ENCODE measurements at places on chromosomes 3 and 15. TPM values are rescaled to one million over a fixed set of nuclear protein-coding genes. Genes with fewer than 3 reads are reported as not detected.

- H3K27me3 ChIP-seq = no peaks in the 10 kb centered on the region
- H3K4me3 ChIP-seq = no peak overlapping the region
- DNase-seq = no peak
- H3K36me3 ChIP-seq = no peaks in the 10 kb centered on the region
Observed at GRCh38 chr15:89226359-89227221, 5.2 kb upstream of the RLBP1 start.

GRCh38 chr15:48332642-48333034, 1.4 kb downstream of the DUT start:
- H3K36me3 ChIP-seq = peaks cover 20% of the 10 kb centered on the region
- no peaks in the 10 kb centered on the region for H3K27me3 ChIP-seq
- peak overlapping the region; percentile 90 for H3K4me3 ChIP-seq
- H3K4me1 ChIP-seq = peaks cover 20% of the 10 kb centered on the region
- peak; percentile 27 for DNase-seq

GRCh38 chr15:98860281-98861041, 147.1 kb downstream of the PGPEP1L start:
- H3K27me3 ChIP-seq = no peaks in the 10 kb centered on the region
- peak overlapping the region; percentile 55 for H3K27ac ChIP-seq
- DNase-seq = no peak
- H3K4me1 ChIP-seq = peaks cover 91% of the 10 kb centered on the region

DNA sequence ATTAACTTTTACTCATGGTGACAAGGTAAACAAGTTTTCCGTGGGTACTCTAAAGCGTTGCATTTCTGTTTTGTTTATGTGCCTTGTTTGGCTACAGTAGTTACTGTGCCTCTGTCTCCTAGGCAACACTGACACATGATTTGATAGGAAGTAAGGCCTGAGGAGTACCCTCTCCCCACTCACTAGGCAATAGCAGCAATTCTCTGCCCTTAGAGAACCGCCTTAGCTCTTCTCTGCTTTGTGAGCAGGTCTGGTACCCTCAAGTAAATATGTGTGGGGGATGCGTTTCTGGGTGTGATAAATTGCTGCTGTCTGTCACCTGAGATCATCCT, at the start of gene IL5RA:
Gene IL5RA, minus strand, starts transcription at position 76 of the 332 bp plus-strand sequence. CDS start 5,390 bp downstream, outside the sequence.
- no peak within 1 kb of the TSS for H3K4me3 ChIP-seq
- peak within 1 kb of the TSS; percentile 65 for H3K27ac ChIP-seq
- DNase-seq = peak; percentile 61
- no peaks in the 10 kb centered on the region for H3K27me3 ChIP-seq
- no peaks in the 10 kb centered on the region for H3K36me3 ChIP-seq

- no peaks in the 10 kb centered on the region for H3K36me3 ChIP-seq
- H3K4me3 ChIP-seq = no peak overlapping the region
- peaks cover 3% of the 10 kb centered on the region for H3K4me1 ChIP-seq
- H3K27me3 ChIP-seq = no peaks in the 10 kb centered on the region
- H3K27ac ChIP-seq = no peak overlapping the region
Observed at GRCh38 chr3:38960953-38961622, 90.7 kb downstream of the SCN11A start.

- H3K4me3 ChIP-seq = no peak overlapping the region
- no peaks in the 10 kb centered on the region for H3K36me3 ChIP-seq
- H3K27me3 ChIP-seq = no peaks in the 10 kb centered on the region
- no peaks in the 10 kb centered on the region for H3K4me1 ChIP-seq
- DNase-seq = no peak
Observed at GRCh38 chr15:67185621-67186225, 68.7 kb downstream of the AAGAB start.

GRCh38 chr3:57160076-57160764, 4.9 kb downstream of the IL17RD start:
- DNase-seq = peak; percentile 74
- H3K27ac ChIP-seq = peak overlapping the region; percentile 95
- H3K27me3 ChIP-seq = peaks cover 9% of the 10 kb centered on the region
- peak overlapping the region; percentile 40 for H3K4me3 ChIP-seq
- H3K36me3 ChIP-seq = no peaks in the 10 kb centered on the region

DNA sequence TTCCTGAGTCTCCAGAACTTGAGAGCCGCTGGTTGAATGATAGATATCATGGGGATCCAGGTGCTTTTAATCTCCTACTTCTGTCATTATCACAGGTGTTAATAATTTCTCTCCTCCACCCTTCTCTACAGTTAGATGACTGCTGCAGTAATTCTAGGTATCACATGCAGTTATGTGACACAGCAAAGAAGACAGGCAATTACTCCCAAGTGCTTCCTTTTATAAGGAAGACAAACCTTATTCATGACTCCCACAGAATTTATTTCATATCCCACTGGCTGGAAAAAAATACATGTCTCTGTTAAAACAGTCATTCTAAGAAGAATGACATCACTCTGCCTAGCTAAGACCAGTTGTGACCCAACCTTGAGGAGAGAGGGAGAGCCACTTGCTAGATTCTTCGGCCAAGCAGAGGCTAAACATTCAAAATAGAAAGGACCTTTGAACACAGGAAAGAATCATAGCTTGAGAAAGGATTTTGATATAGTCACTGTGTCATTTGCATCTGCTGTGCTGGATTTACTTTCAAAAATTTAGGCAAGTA, 500.6 kb downstream of the SI start:
- no peak for DNase-seq

GRCh38 chr3:79178471-79179180, 589.2 kb downstream of the ROBO1 start:
- peaks cover 13% of the 10 kb centered on the region for H3K4me1 ChIP-seq
- no peak for DNase-seq
- no peaks in the 10 kb centered on the region for H3K27me3 ChIP-seq
- H3K27ac ChIP-seq = no peak overlapping the region
- no peaks in the 10 kb centered on the region for H3K36me3 ChIP-seq

DNA sequence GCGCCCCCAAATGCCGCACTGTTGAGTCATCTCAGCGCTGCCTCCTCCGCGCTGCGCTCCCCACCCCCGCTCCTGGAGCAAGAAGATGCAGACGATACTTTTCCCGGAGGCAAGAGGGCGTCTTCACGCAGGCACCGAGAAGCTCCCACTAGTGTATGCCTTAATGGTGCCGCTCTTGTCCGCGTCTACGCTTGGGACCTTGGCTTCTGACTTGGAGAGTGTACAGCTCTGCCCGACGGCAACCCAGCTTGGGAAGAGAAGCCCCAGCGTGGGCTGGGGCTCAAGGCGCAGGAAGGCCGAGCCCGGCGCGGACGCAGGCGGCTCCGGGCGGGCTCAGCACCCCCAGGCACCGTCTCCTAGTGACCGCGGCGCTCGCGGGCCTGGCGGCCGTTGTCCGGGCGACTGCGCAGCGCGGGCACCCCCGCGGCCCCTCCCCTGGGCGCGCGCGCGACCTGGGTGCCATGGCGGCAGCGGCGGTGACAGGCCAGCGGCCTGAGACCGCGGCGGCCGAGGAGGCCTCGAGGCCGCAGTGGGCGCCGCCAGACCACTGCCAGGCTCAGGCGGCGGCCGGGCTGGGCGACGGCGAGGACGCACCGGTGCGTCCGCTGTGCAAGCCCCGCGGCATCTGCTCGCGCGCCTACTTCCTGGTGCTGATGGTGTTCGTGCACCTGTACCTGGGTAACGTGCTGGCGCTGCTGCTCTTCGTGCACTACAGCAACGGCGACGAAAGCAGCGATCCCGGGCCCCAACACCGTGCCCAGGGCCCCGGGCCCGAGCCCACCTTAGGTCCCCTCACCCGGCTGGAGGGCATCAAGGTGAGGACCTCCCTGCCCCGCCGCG, at the start of gene P4HTM:
Gene P4HTM, plus strand, starts transcription at position 446 of the 840 bp plus-strand sequence. Its CDS starts 16 bp downstream, at position 462.
- H3K27ac ChIP-seq = peak within 1 kb of the TSS; percentile 86
- H3K27me3 ChIP-seq = no peaks in the 10 kb centered on the region
- DNase-seq = peak; percentile 92

DNA sequence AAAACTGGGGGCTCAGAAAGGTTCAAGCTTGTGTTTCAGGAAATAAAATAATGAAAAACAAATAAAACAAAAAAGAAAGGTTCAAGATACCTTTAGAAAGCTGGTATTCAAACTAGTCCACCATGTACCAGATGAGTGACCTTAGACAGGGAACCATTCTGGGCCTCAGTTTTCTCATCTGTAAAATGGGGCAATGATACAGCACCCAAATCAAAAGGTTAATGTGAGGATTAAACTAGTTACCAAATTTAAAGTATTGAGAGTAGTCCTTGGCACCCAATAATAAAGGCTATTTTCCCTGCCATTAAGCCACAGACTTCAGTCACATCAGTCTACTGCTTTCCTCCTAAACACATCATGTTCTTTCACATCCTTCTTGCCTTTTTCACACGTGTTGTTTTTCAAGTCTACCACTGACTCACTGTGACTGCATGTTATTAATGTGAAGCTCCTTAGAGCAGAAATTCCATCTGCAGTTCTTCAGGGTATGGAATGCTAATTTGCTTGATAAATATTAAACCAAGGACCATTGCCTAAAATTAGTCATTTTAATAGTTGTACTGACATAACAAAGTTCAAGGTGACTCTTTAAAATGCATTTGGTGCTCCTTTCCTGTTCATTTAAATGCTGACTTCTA, 19.9 kb downstream of the TAMM41 start:
- H3K4me1 ChIP-seq = no peaks in the 10 kb centered on the region
- no peaks in the 10 kb centered on the region for H3K27me3 ChIP-seq
- H3K27ac ChIP-seq = no peak overlapping the region

DNA sequence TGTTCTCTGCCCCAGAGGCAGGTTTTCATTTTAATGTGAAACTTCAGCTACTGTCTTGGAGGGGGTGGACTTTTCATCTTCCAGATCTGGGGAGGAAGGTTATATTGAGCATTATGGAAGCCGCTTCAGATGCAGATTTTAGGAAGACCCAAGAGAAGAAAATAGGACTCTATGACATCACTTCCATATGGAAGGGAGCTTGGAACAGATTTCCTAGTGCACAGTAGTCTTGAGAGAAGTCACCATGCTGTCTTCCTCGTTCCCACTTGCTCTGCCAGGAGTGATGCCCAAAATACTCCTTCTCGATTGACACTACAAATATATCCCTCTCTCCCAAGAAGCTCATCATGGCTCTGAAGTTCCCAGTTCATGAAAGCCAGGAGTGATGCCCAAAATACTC, 197.2 kb downstream of the ATP10A start:
- H3K36me3 ChIP-seq = no peaks in the 10 kb centered on the region
- H3K27ac ChIP-seq = no peak overlapping the region
- H3K4me1 ChIP-seq = peaks cover 37% of the 10 kb centered on the region
- no peak for DNase-seq
- no peak overlapping the region for H3K4me3 ChIP-seq

DNA sequence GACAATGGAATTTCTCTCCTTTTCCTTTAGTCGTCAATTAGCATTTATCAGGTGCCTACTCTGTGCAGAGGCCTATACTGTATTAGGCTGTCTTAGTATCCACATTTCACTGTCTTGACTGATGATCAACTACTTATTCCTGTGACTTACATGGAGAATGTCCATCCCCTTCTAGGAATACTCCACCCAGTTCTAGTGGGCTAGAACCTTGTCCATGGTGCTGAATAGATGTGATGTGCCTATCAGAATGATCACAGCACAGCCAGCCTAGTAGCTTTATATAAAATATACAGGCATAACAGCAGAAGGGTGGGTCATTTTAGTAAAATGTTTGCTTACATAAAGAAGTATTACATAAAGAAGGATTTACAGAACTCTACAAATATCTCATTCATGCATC, 621.4 kb downstream of the PDCD6IP start:
- H3K4me3 ChIP-seq = no peak overlapping the region
- DNase-seq = peak; percentile 57
- no peaks in the 10 kb centered on the region for H3K27me3 ChIP-seq
- H3K27ac ChIP-seq = no peak overlapping the region
- no peaks in the 10 kb centered on the region for H3K36me3 ChIP-seq

DNA sequence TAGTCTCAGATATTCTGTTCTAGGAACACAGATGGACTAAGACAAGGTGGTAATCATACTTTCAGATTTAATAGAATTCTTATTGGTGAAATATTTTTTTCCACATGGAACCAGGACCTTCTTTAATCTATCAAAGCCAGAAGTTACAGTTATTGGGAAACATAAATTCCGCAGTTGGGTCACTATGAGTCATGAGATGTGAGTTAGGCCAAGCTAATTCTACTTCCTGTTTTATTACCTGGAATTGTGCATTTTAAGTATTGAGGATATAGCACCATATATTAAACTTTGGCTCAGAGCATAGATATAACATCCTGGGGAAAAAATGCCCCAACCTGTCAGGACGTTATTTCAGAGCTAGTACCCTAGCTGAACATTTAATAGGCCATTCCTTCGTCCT, 96.4 kb upstream of the P3H2 start:
- no peak for DNase-seq
- H3K27me3 ChIP-seq = no peaks in the 10 kb centered on the region
- peaks cover 6% of the 10 kb centered on the region for H3K4me1 ChIP-seq
- no peaks in the 10 kb centered on the region for H3K36me3 ChIP-seq

DNA sequence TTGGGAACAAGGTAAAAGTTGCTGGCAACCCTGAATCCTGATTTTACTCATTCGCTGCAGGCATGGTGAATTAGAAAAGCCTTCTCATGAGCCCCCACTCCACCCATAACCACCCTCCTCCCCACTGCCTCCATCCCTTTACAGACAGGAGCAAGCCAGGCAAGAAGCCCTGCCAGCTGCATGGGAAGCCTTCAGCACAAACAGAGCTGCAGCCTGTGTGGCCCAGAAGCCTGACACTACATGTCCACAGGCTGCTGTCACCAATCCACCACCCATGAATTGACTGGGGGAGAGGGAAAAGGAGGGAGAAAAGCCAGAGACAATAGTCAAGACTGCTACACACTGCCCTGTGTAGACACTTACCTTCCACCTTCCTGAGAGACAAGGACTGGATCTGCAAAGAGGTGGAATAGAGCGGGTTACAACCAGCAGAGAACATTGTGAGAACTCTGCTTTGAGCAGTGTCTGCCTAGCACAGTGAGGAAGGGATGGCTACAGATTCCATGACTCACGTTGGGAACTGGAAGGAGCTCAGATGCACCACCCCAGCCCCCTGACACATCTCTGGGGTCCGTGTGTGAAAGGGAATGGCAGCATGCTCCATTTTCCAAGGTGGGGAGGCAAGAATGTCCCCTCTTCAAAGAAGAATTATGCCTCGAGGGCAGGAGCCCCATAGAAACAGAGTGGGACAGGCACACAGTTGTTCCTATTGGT, 33.9 kb downstream of the DZIP1L start:
- no peaks in the 10 kb centered on the region for H3K27me3 ChIP-seq
- H3K4me1 ChIP-seq = no peaks in the 10 kb centered on the region
- no peaks in the 10 kb centered on the region for H3K36me3 ChIP-seq
- DNase-seq = no peak
- no peak overlapping the region for H3K4me3 ChIP-seq

Gene TNFAIP8L3
- 0.54 TPM for total RNA-seq

Gene TRIM42
- total RNA-seq = not detected

Gene PAQR9
- total RNA-seq = 2.3 TPM

Gene ZNF80
- total RNA-seq = not detected

Gene PLCB2
- total RNA-seq = 8.5 TPM

Gene CLRN1
- total RNA-seq = 0.93 TPM

Gene ST6GAL1
- total RNA-seq = 51.6 TPM

Gene TMEM40
- 0.14 TPM for total RNA-seq

Gene NANOGP8
- total RNA-seq = 49.6 TPM

Gene KPNA1
- 30.1 TPM for total RNA-seq

Gene GASK1A
- total RNA-seq = 11.1 TPM

Gene GOLGA8H
- total RNA-seq = 1.2 TPM

Gene PIF1
- 193 TPM for total RNA-seq

Gene CTDSPL
- 41.2 TPM for total RNA-seq

Gene THSD4
- total RNA-seq = 7.2 TPM
